Spinal cord (tissue), 10 donors: ENCODE measurements at places on chromosomes 1 and 21.

GRCh38 chr1:57195436-57195941 lies 228.4 kb downstream of the DAB1 start:
- DNase-seq = no peak

DNA sequence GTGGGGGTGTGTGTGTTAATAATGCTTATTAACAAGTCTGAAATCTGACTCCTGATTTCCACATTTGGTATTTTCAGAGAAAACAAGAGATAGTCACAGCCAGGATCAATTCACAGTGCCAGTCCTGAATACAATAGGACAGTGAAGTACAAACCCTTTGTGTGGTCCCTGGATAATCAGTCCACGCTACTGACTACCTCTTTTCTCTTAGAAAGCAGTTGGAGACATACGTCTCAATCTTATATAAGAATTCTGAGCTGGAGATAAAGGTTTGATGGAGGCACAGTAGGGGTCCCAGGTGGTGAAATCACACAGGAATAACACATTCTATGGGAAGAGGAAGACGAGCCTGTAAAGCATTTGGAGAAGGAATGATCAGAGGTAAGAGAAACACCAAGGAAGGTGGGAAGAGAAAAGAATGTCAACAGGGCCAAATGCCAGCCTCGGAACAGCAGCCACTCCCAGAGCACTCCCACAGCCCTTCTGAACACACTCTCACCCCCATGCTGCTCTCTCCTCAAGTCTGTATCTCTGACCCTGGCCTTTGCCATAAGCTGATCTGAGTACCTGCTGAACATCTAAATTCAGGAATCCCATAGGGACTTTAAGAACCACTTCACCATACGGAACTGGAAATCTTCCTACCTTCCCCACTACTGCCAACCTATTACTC lies 48.6 kb downstream of the TRAF5 start:
- no peak for DNase-seq

- DNase-seq = no peak
Observed at GRCh38 chr1:1246577-1247340, at the start of gene C1QTNF12. C1QTNF12 (minus strand) TSS chr1:1246722; CDS start chr1:1246690, 32 bp downstream.

- no peak for DNase-seq
Observed at GRCh38 chr1:183173828-183174227, 12.2 kb upstream of the LAMC2 start.

- DNase-seq = no peak
Observed at GRCh38 chr21:36437745-36438128, 42.2 kb downstream of the CLDN14 start.

DNA sequence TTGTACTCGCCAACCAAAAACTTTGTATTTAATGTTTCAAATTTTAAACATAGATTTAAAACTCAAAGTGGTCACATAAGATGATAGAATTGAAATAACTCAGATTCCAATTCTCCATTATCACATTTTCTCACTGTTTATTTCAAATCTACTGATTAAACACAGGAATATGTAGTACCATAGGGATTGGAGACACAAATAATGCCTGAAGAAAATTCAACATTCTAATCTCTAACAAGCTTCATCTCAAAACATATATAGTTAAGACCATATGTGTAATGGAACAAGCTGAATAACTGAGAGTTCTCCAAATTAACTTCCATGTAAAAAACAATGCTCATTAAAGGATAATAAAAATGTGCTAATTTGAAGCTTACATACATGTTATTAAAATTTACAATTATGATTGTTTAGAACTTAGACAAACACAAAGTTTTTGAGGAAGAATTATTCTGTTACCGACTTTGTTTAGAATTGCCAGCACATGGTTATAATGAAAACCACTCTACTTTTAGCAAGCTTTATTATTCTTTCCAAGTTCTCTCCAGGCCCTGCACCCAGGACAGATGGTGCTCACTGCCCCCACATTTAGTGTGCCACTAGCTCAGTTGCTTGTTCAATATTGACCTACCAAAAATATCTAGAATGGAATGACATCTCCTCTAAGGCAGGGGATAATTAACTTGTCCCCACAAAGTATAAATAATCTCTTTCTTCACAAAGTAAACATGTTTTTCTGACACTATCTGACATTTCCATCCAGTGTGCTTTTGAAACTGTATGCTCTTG lies 467.2 kb downstream of the TTLL7 start:
- no peak for DNase-seq

DNA sequence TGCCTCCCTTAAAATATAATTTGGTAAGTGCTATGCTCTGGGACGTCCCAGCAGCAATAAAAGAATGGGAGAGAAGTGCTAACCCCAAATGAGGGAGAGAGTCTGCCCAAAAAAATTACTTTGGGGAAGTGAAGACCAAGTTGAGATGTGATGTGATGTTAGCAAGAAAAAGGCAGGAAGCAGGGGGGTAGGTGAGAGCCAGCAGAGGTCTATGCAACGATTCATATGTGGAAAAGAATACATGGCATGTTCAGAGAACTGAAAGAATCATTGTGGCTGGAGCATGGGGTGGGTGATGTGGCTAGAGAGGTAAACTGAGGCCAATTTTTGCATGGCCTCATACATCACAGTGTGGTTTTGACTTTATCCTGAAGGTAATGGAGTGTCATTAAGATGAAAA lies 5.6 kb upstream of the CTPS1 start:
- DNase-seq = no peak

DNA sequence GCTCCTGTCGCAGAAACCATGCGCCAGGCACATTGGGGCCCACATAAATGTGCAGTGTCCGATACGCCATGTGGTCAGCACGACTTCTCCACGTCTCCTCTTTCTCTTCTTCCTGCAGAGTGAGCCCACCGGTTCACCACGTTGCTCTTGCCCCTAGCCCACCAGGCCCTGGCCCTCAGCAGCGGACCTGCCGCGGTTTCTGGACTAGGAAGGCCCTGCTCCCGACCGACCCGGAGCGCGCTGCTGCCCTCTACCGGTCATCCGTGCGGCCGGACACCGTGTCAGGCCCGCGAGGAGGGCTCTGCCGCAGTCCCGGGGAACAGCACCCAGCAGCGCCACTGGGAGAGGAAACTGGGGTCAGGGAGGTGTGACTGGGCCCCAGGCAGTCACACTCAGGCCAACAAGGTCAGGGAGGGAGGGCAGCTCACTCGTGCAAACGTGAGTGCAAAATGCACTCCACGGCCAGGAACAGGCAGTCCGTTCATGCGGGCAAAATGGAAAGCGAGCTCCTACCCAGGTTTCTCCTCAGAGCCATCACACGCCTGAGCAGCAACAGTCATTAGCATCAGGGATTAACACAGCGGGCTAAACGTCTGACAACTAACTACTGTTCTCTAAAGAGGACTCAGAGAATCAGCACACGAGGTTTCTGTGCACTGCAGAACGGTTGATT lies 13.7 kb downstream of the TLR5 start:
- no peak for DNase-seq

DNA sequence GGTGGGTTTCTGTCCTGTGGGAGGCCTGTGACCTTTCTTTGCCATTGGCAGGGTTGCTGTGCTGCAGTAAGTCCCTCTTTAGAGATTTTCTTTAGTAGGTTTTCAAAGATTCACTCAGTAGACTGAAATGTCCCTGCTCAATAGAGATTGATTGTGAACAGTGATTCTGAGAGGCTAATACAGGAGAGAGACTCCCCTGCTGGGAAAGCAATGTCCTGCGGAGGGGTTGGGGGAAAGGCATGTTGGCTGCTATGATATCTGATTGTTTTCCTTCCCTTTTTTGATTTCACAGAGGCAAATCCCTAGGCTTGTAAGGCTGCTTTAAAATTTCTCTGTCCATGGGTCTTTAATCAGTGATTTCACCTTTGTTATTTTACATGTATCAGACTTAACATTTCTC lies 589.9 kb downstream of the ADGRL2 start:
- DNase-seq = no peak

- no peak for DNase-seq
Observed at GRCh38 chr1:87154384-87154783, 174.3 kb upstream of the LMO4 start.

DNA sequence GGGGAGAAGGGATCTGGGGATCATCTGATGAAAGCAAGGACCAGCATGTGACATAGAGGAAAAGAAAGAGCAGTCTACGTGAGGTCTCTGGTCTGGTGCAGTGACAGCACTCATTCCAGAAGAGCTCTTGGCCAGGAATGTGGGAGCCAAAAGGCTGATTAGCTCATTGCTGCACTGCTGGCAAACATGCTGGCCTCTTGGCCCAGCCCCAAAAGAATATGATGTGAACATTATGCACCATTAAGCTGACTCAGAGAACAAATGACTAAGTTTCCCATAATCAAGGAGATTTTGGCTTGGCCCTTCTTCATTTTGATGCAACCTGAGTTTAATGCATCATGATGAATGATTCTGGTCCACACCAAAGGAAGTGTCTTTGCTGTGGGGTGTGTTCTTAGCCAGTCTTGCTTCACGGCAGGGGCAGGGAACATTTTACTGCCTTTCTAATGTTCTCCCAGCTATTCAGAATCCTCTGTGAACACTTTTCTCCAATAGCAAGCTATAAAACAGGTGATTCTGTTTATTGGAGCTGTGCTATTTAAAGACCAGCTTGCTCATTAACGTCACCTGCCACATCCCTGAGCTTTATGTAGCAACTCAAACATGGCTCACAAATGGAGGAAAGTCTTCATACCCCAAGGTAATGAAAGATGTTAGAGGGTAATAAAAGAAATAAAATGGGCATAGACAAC lies 55.1 kb downstream of the PCBP3 start:
- DNase-seq = peak; percentile 35

DNA sequence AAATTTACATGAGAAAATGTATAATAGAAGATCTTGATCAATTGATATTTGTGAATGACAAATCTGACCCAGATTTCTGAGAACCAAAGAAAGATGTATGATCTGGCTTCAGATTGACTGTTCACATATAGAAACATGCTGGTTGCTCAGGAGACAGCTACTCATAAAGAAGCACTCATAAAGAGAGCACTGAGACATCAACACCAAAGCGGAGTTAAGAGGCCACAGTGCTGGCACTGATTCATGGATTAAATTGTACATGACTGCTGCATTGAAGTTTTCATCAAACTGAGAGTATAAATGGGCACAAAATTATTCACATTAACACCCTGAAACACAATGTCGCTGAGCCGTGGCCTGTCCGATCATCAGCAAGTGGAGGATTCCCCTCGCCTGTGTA lies 46.2 kb downstream of the SH3GLB1 start:
- DNase-seq = no peak

DNA sequence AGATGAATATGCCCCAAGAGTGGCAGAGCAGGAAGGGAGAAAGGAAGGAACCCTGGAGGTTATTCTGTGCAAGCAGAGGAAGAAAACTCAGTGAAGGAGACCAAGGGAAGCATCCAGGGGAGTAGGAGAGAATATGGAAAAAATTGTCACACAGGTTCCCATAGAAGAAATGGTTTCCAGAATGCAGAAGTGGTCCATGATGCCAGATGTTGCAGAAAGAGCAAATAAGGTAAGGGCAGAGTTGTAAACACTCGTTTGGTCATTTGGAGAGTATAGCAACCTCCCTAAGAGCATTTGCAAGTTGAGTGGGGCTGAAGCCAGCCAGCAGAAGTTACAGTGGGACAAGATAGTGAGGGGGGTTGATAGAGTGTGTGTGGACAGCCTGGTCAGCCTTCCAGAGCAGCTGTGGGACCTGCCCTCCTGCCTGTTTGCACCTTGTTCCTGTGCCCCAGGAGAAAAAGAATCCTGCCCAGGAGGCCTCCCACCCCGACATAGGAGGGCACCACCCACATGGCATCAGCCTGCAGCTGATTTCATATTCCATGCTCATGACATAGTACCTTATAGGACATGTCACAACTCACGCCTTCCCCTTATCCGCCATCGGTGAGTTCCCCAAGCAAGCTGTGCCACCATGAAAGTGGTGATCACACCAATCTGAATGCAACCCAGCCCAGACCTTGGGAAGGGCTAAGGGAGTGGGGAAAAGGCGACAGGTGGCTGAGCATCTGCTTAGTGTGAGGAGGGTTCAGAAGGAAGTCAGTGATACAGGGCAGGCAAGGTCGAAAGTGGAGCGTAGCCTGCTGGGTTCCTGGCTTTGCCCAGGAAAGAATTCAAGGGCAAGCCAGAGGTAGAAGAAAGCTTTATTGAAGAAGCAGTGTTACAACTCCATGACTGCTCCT lies 8.2 kb upstream of the NEK2 start:
- no peak for DNase-seq

DNA sequence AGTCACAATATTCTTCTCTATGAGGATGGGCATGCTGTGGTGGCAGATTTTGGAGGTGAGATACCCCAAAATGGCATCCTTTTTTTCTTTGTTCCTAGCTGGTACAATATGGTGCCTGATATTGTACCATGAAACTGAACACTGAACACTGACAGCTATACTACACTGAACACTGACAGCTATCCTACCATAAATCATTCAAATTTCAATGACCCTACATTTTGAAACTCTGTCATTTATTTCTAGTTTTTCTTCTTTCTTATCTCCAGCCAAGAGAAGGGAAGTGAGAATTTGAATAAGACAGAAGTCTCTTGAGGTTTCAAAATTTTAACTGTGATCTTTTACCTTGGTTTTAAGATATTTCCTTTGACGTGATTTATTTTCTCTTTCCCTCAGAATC lies 76.3 kb downstream of the LRRC53 start:
- no peak for DNase-seq

GRCh38 chr1:235683653-235684052 lies 34.1 kb upstream of the GNG4 start:
- no peak for DNase-seq

DNA sequence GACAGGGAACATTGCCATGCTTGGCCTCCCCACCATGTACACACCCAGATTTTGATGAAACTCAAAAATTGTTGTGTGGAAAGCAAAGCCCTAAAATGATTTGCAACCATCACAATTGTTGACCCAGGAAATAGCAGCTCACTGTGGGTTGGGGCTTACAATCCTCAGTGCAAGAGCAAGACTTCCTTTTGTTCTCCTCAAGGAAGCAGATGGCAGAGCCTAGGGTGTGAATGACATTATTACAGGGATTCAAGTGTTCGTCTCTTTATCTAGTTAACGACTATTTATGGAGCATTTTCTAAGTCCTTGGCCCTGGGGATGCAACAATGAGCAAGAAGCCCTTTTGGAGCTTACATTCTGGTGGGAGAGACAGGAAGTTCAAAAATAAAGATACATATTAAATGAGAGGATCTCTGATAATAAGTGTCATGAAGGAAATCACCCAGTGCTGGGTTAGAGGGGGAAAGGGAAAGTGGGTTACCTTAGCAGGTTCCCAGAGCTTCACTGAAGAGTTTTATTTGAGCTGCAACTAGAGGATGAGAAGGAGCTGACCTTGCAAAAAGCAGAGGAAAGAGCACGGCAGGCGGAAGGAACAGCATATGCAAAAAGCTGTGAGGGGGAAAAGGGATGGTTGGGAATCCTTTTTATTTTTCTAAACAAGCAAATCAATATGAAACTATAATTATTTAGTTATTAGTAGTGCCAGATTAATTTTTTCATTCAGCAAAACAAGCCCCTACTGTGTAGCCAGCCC lies 38.5 kb upstream of the ID3 start:
- peak; percentile 39 for DNase-seq
